ENCODE measurements at places on chromosomes 12 and 14. TPM values are rescaled to one million over a fixed set of nuclear protein-coding genes. Genes with fewer than 3 reads are reported as not detected.

BIN2 gene
- 0.19 TPM for total RNA-seq

DNA sequence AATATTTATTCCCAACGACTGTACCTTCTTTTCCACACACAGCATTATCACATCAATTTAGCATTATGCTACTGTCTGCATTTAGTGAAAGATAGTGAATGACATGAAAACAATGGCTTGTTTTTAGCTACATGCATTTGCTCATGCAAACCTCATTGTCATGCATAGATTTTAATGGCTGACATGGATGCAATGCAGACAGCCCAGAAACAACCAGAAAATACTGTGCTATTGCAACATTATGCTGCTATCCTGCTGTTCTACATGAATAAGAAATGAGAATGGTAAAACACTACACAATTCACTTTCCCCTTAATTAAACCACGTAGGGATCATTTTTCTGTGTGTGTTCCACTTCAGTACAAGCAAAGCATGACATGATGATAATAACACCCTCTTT is 90.8 kb downstream of the LIN7A start:
- no peak for DNase-seq

- no peak overlapping the region for H3K27ac ChIP-seq
- H3K36me3 ChIP-seq = peaks cover 46% of the 10 kb centered on the region
- no peak overlapping the region for H3K4me3 ChIP-seq
- no peak for DNase-seq
- H3K27me3 ChIP-seq = no peaks in the 10 kb centered on the region
These were observed 107.0 kb downstream of the ETV6 start for GRCh38 chr12:11756523-11756922.

- no peaks in the 10 kb centered on the region for H3K36me3 ChIP-seq
- DNase-seq = no peak
- H3K27me3 ChIP-seq = no peaks in the 10 kb centered on the region
These were observed 152.3 kb upstream of the DAAM1 start for GRCh38 chr14:59036134-59036533.

CIROP gene
- 0.40 TPM for total RNA-seq

CFAP54 gene
- total RNA-seq = 0.93 TPM

All from type B pancreatic cell (in vitro differentiated cells).